Stomach (tissue), 19 donors: ENCODE measurements at places on chromosomes 5 and 9.

DNA sequence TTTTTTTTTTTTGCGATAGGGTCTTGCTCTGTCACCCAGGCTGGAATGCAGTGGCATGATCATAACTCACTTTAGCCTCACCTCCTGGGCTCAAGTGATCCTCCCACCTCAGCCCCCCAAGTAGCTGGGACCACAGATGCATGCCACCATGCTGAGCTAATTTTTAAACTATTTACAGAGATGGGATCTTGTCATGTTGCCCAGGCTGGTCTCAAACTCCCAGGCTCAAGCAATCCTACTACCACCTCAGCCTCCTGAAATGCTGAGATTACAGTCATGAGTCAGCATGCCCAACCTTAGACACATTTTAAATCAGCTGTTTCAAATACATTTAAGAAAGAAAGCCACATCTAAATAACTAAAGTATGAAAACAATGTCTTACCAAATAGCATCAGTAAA lies 439.0 kb downstream of the EBF1 start:
- DNase-seq = no peak

DNA sequence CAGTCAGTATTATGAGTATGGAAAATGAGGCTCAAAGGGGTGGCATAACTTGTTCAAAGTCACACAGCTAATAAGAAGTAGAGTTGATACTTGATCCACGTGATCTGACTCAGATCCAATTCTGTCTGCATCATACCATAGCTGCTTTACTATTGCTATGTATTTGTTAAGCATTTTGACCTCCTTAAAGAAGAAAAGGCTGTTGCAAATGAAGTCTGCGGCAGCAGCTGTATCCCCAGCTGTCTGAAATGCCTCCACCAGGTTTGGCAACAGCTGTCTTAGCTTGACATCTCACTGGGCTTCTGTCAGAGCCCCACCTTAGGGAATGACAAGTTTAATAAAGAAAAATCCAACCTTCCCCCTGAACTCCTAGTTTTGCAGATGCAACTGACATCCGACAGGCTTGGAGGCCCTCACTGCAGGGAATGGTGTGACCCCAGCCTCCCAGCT lies 75.6 kb upstream of the SLC44A1 start:
- DNase-seq = no peak

DNA sequence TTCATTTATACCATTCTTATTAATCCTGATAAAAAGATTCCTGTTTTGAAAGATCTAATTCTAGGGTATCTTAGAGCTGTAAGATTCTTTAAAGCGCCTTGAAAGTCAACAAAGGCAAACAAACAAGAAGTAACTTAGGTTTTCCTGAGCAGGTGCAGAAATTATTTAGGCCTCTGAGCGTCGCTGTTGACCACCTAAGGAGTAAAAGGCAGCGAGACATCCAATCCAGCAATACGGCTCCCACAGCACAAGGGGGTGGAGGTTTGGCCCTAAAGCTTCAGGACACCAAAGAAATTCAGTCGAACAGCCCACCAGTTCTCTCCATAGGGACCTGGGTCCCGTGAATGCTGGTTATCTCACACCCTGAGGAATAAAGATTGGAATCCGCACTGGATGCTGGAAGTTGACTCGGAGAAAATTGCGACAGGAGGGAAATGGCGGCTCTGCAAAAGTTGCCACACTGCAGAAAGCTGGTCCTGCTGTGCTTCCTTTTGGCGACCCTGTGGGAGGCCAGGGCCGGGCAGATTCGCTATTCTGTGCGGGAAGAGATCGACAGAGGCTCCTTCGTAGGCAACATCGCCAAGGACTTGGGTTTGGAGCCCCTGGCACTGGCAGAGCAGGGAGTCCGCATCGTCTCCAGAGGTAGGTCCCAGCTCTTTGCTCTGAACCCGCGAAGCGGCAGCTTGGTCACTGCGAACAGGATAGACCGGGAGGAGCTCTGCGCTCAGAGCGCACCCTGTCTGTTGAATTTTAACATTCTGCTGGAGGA lies at the start of gene PCDHGA2:
TSS of gene PCDHGA2 (plus strand) at position 223 of the 769 bp plus-strand sequence.
- no peak for DNase-seq

GRCh38 chr5:91175708-91176107 lies 207.4 kb downstream of the ARRDC3 start:
- no peak for DNase-seq

GRCh38 chr9:33815781-33816180 lies 1.2 kb upstream of the UBE2R2 start:
- DNase-seq = no peak
